ENCODE measurements at places on chromosomes 2 and 18.

DNA sequence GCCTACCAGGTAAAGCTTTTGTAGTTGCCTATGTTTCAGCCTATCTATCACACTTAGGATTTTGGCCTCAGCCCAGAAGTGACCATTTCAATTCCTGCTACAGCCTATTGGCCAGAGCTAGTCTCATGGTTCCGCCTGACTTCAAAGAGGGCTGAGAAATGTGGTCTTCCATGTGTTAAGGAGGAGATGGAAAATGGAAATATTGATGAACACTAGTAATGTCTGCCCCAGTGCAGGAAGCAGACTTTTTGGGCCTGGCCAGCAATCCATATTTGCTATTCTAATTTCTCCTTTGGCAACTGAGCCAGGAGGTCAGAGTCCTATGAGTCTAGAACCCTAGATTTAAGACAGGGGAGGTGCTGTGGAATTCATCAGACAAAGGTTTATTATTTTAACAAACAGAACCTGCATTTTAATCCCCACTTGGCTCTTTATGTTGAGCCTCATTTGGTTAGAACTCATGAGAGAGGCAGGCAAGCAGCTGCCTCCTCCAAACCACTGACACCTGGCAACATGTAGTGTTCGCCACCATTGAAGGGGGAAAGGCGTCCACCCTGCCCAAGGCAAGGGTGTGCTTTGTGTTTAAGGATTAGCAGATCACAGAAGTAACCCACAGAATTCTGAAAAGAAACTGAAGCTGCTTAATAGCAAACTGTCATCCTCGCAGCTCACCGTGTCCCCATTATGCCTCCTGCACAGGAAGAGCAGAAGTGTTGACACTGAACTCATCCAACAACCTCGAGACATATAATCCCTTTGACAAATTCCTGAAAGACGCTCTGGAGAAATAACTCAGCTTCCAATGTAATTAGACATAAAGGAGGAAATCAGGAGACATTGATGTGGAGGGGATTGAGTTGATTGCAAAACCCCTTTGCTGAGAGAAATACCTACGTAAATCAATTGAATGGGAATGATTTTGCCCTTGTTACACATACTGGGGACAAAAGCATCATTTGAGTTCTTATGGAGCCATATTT, 47.7 kb upstream of the SCG2 start:
- no peak for DNase-seq

DNA sequence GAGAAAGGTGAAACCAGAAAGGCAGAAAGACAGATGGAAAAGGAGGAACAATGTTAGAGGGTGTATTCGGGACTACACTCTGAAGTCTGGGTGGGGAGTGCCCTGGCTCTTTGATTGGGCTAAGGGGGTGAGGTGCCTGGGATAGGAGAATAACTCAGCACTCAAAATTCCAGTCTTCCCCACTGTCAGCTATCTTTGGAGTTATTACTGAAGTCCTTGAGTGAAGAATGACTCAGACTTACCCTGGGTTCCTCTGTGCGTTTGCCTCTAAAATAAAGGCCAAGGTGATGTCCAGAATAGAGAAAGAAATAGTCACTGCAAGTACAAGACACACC, 151.8 kb upstream of the SERPINE2 start:
- DNase-seq: no peak

DNA sequence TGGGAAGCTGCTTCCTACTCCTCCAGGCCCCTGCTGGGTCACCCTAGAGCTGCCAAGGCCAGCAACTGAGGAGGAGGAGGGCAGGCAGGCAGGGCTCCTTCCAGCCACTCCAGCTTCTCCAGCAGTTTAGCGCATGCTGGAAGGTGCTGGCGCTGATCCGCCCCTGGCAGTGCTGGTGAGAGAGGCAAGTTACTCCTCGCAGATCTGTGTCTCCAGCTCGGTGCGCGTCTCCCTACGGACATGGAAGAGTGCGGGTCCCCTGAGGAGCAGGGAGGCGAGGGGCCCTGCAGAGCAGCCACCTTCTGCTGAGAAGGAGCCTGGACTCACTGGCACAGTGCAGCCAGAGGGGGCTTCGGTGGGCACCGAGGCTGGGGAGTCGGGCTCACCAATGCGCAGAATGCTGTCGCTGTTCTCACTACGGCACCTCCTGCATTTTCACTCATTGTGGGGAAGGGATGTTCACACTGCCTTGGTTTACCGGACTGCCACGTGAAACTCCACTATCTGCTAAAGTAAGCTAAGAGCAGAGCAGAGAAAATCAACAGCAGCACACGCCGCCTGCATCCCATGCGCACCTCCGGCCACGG, 206.0 kb downstream of the HDAC4 start:
- no peak for DNase-seq

- no peak for DNase-seq
These were observed 846 bp upstream of the FKBP7 start for GRCh38 chr2:178479275-178479616.

GRCh38 chr2:222298311-222299150, at the start of gene PAX3:
Gene PAX3, minus strand, starts transcription at chr2:222298998. Its CDS starts 383 bp downstream, at chr2:222298615.
- no peak for DNase-seq

- no peak for DNase-seq
These were observed 51.1 kb downstream of the POLR1A start for GRCh38 chr2:86054535-86055082.

DNA sequence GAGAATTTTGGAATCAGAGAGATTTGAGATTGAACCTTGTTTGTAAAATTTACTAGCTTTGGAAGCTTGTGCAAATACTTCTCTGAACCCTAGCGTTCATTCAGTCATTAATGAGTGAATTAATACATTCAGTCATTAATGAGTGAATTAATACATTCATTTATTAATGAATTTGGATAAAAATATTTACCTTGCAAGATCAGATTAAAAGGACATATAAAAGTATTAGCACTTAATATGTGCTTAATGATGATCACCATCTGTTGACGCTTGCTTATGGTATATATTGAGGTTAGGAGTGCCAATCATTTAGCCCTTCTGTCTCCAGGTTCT, 26.9 kb downstream of the EML4 start:
- no peak for DNase-seq

- no peak for DNase-seq
These were observed 109.9 kb upstream of the CAB39 start for GRCh38 chr2:230602562-230603230.

- DNase-seq: no peak
These were observed 68.5 kb downstream of the CTIF start for GRCh38 chr18:48607056-48607984.

GRCh38 chr2:72173640-72174321, 26.1 kb upstream of the CYP26B1 start:
- DNase-seq: peak; percentile 18

GRCh38 chr2:130823171-130823885, 13.4 kb upstream of the ARHGEF4 start:
- no peak for DNase-seq

DNA sequence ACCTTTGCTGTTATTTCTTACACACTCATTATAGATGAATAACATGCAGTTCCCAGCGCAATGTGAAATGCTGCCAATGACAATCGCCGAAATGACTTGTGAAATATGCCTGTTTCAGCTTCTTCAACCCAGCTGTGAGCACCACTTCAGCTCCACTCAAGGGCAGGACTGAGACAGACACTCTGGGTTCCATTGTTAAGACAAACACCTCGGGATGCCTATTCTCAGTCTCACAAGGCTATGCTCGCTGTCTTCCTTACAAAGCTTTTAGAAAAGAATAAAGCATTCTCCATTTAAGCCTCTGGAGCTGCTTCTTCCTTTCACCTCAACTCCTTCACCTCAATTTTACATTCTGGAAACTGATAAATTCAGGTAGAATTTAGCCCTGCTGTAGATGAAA, 4.2 kb downstream of the CBLN2 start:
- DNase-seq: no peak

DNA sequence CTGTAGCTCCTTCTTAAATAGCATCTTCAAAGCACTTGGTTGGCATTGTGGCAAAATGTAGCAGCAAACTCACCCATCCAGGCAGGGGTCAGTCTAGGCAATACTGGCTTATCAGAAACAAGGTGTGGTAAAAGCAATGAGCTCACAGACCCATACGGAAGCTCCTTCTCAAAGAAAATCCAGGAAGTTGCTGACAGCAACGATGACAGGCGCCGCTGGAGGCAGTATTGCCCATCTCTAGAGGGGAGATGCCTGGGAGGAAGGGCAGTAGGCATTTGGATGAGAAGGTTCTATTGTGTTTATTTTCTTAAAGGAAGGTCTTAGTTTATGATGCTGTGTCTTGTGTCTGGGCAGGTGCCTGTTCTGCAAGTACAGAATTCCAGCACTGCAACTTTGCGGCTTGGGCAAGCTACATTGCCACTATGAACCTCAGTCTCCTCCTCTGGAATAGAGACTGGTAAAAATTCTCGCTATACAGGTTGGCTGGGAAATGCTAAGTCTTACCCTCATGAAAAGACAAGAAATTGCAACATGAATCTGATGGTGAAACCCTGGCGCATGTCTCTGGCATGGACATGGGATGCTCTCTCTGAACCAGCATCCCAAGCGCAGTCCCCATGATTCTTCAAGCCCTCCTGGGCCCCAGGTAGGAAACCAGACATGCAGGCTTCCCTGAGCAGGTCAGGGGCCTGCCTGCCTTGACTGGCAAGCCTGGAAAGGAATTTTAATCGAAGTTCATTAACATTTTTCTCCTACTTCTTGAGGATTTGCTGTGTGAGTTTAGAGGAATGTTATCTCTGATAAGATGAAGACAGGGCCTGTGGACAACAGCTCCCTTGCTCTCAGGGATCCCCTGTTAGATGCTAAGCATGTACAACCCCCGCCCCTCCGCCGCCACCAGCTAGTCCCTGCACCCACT, 156.0 kb downstream of the TFCP2L1 start:
- DNase-seq: no peak

GRCh38 chr2:200617156-200618053, 31.6 kb downstream of the AOX1 start:
- DNase-seq: no peak

GRCh38 chr2:98903064-98903355, 33.0 kb downstream of the CRACDL start:
- DNase-seq: no peak

DNA sequence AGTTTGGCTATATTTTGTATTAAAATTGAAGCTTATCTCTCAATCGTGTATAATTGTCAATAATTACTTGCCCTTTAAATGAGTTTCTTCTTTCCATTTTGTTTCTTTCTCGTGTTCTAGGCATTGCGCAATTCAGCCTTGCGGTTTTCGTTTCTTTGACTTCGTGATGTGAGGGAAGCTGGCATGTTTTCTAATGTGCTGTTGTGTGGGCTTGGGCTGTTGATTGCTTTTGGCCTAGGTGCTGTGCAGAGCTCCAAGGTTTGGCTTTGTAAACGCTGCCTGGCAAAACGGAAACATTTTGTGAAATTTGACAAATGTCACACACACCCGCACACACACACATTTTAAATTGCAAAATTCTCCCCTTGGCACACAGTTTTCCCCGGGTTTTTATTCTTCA, 242.6 kb upstream of the TCF4 start:
- no peak for DNase-seq

- no peak for DNase-seq
These were observed 93.3 kb downstream of the THSD7B start for GRCh38 chr2:136858656-136859055.

- DNase-seq: no peak
These were observed 11.8 kb downstream of the CYP27C1 start for GRCh38 chr2:127208313-127208712.

- no peak for DNase-seq
These were observed 151.4 kb downstream of the TWIST2 start for GRCh38 chr2:238999291-238999741.

DNA sequence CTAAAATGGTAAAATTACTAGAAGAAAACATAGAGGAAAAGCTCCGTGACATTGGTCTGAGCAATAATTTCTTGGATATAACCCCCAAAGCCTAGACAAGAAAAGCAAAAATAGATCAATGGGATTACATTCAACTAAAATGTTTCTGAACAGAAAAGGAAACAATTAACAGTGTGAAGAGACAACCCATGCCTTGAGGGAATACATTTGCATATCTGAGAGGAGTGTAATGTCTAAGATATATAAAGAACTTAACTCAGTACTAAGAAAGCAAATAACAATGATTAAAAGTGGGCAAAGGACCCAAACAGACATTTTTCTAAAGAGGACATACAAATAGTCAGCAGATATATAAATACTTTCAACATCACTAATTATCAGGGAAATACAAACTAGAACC, 206.2 kb downstream of the VAPA start:
- DNase-seq: no peak

- no peak for DNase-seq
These were observed 84.9 kb downstream of the DGKD start for GRCh38 chr2:233439191-233439590.

DNA sequence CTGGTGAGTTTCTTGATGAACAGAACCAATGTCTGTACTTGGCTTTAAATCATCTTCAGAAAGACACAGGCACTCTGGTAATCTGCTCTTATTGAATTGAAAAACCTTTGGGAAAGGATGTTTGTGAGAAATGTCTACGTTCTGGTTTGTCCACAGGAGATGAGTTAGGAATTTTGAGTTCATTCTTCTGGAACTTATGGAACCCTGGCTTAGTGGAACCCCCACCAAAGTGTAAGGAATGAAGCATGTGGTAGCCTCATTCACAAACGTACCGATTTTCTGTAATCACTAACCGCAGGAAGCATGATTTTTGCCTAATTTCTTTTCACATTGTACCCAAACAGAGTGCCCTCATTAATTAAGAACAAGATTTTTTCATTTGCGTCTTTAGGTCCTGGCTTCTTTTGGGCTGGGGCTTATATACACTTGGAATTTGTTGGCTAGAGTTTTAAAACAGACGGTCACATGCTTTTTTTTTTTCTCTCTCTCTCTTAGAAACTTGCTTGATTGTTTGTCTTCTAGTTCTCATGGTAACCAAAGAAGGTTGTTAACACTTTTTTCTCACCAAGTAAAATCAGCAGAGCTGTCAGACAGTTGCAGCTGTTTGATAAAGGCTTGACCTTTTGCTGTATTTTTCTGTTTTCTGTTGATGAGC, 314.1 kb upstream of the THUMPD2 start:
- no peak for DNase-seq

DNA sequence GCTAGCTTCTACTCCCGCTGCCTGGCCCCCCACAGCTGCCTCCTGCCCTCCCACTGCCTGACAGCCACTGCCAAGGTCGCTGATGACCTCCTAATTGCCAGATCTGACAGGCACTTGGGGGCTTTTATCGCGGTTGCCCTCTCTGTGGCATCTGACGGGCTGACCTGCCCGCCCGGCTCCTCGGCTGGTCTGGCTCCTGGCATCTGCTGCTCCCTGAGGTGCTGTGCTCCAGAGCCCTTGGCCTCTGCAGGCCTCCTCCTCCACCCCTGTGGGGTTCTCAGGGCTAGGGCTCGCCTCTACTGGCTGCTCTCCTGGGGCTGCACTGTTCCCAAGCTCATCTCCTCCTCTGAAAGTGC, 43.1 kb downstream of the INHBB start:
- no peak for DNase-seq

- DNase-seq: no peak
These were observed 503.7 kb downstream of the ADCYAP1 start for GRCh38 chr18:1408376-1408775.

- no peak for DNase-seq
These were observed 16.5 kb upstream of the COL3A1 start for GRCh38 chr2:188957646-188958045.

GRCh38 chr2:213188533-213188867, 37.1 kb upstream of the IKZF2 start:
- no peak for DNase-seq

GRCh38 chr2:189533288-189534035, 47.1 kb downstream of the SLC40A1 start:
- no peak for DNase-seq

GRCh38 chr18:8608795-8609658, at the start of gene RAB12:
Gene RAB12, plus strand, starts transcription at chr18:8609437. Its CDS starts 3 bp downstream, at chr18:8609440.
- DNase-seq: peak; percentile 70

- DNase-seq: no peak
These were observed 211.4 kb upstream of the SMIM21 start for GRCh38 chr18:75638776-75639471.
